Psoas muscle (tissue), 8 donors: ENCODE measurements at places on chromosomes 2 and 18.

GRCh38 chr2:41853427-41854191, 194.2 kb upstream of the PKDCC start:
- no peak for DNase-seq

DNA sequence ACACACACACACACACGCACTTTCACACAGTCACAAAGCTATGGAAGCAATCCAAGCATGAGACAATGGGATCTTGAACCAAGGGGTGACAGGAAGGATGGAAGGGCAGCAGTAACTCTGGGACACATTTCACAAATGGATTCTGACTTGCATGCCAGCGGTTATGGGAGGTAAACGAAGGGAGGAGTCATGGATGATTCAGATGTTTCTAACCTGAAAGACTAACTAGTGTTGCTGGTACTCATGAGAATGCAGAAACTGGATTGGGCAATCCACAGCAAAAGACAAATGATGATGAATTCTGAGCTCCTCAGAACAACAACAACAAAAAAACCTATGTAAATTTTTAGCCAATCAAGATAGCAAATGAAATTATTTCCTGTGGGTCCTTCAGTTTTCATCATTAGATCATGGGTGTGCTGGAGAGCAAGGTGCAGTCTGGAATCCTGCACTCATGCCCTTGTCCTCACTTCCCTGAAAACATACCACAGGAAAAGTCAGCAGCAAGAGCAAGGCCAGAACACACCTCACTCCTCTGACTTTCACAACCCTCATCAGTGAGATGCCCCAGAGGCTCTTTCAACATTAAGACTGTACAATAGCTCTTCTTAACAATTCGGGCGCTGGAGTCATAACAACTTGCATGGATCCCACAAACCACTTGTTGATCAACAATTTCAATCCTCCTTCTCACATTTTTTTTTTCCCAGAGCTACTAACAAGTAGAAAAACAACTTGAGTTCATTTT, 32.6 kb downstream of the ABCA12 start:
- DNase-seq, result no peak

DNA sequence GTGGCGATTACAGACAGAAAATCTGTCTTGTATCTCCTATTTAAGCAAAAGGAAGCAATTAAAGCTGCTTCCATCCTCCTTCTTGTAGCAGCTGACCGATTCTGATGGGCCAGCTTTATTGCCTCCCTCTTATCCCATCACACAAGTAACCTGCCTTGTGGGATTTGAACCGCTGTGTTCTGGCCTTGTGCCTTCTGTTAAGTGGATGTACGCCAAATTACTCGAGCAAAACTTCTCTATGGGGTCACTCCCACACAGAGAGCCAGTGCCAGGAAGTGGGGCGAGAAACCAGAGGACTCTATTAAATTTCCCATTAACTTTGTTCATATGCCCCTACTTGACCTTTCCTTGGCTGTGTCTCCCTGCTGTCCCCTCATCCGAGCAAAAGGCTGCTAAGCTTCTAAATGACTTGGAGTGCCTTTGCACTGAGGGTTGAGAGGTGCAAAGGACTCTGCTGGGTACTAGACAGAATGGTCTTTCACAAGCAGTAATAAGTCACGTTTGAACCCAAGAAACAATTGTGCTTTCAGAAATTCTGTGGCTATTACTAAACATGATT, 672.5 kb downstream of the MBD2 start:
- no peak for DNase-seq

- DNase-seq, result no peak
Observed at GRCh38 chr2:34578641-34579040, 979.5 kb upstream of the FAM98A start.

DNA sequence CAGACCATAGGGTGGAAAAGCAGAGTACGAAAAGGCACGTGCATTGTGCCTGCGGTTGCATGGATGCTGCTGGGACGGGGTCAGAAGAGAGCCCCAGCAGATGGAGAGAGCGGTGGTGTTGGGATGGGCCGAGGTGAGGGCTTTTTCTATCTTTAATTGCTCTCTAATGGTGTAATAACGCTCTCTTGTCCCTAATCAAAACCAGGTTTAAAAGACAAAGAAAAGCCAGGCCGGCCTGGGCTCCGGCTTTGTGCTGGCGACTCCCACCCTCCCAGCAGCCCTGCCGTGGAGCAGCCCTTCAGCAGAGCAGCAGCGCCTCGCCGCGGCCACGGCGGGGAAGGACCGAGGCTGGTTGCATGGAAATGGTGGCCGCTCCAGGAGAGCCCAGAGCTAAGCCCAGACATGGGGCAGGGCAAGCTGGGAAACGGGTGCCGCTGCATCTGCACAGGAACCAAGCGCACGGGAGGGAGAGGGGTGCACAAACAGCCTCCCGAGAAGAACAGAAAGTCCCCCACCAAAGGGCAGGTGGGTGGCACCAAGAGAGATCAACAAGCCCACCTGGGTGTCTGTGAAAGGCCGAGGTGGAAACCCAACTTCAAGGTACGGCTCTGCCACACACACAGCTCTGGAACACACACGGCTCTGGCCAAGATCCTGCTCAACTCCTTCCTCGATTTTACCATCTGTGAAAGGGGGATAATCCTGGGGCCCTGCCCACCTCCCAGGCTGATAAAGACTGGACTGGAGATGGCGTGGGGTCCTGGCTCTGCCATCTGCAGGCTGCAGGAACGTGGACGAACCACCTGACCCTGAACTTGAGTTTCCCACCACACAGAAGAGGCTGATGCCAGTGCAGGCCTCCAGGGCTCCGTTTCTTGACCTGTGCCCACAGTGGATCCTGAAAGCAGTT, 15.0 kb downstream of the HS1BP3 start:
- DNase-seq, result peak; percentile 87

DNA sequence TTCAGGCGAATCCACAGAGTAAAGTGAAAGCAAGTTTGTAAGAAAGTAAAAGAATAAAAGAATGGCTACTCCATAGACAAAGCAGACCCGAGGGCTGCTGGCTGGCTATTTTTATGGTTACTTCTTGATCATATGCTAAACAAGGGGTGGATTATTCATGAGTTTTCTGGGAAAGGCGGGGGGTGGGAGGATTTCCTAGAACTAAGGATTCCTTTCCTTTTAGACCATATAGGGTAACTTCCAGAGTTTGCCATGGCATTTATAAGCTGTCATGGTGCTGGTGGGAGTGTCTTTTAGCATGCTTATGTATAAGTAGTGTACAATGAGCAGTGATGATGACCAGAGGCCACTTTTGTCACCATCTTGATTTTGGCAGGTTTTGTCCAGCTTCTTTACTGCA, 59.8 kb downstream of the SLC4A3 start:
- no peak for DNase-seq

GRCh38 chr2:224405841-224406370, 4.0 kb upstream of the FAM124B start:
- DNase-seq, result no peak

- DNase-seq, result peak; percentile 82
Observed at GRCh38 chr2:70123051-70123828, 36.0 kb downstream of the PCBP1 start.

- DNase-seq, result no peak
Observed at GRCh38 chr2:69582582-69583176, 60.9 kb downstream of the AAK1 start.

DNA sequence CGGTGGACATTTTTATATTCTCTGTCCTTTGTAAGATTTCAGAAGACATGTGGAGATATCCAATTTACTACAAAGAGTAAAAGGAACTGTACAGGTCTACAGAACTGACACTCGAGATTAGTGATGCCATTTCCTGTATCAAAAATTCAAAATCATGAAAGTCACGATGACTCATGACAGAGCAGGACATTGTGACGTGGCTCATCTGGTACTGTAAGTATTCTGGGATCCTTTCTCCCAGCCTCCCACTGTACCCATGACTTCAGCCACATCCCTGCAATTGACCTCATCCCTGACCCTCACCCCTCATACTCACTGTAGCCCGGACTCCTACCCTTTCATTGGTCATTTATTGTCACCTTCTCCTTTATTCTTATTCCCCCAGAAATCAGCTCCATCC, 736.5 kb downstream of the EPHA4 start:
- DNase-seq, result no peak

DNA sequence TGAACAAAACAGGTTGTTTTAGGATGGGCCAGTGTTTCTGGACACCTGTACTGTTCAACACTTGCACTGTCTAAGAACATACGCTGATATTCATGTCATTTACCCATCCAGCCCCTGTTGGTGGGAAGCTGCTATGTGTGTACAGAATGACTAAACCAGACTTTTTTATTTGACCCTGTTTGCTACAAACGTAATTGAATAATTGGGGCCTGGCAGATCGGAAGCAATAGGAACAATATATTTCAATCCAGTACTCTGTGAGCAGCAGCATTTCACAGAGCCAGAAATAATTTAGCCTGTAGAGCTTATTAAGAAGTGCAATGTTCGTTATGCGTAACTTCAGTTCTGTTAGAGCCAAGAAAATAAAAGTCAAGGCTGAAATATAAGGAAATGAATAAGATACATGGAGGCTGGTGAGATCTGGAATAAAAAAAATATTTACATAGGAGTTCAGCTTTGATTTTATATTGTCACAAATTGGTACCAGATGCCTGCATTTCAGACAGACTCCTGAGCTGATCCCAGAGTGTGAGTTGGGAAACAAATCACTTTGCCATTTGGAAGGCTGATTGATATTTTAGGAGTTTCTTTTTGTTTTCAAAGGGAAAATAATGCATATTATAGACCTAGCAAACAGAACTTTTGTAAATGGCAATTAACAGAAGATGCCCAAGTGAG, 19.7 kb downstream of the CABLES1 start:
- no peak for DNase-seq

DNA sequence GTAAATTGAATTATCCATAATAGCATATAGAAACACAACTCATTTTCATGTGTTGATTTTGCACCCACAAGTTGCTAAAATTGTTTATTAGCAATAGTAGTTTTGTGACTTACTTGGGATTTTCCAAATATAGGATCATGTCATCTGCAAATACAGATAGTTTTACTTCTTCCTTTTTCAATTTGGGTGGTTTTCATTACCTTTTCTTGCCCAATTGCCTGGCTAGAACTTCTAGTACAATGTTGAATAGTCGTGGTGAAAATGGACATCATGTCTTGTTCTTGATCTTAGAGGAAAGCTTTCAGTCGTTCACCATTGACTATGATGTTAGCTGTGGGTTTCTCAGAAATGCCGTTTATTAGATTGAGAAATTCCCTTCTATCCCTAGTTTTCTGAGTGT, 60.2 kb upstream of the TCF7L1 start:
- DNase-seq, result no peak

GRCh38 chr2:132383956-132384355, 32.6 kb upstream of the GPR39 start:
- DNase-seq, result no peak

- DNase-seq, result peak; percentile 23
Observed at GRCh38 chr2:10080536-10081304, 509 bp upstream of the CYS1 start.

- DNase-seq, result no peak
Observed at GRCh38 chr2:174112073-174112472, 136.3 kb downstream of the OLA1 start.

GRCh38 chr18:54479365-54479764, 111.7 kb upstream of the DYNAP start:
- DNase-seq, result no peak

DNA sequence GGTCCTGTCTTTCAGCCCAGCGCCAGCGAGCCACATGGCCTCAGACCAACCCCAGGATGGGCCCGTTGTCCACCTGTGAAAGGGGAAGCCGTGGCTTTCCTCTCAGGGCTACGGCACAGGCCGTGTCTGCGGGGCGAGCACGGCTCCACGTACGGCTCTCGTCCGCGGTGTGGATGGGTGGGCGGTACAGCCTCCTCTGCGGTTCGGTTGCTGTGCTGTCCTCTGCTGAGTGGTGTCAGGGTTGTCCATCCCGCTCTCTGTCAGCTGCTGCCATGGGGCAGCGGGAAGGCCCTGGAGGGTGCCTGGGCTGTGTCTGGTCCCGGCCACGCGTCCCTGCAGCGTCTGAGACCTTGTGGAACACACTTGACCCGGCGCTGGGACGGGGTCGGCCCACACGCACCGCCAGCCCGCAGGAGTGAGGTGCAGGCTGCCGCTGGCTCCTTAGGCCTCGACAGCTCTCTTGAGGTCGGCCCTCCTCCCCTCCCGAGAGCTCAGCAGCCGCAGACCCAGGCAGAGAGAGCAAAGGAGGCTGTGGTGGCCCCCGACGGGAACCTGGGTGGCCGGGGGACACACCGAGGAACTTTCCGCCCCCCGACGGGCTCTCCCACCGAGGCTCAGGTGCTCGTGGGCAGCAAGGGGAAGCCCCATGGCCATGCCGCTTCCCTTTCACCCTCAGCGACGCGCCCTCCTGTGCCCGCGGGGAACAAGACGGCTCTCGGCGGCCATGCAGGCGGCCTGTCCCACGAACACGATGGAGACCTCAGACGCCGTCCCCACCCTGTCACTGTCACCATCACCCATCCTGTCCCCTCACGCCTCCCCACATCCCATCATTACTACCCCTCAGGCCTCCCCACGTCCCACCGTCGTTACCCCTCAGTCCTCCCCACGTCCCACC, 128.7 kb downstream of the NFATC1 start:
- DNase-seq, result no peak

GRCh38 chr18:72342933-72343332, 201.2 kb downstream of the CBLN2 start:
- DNase-seq, result no peak

DNA sequence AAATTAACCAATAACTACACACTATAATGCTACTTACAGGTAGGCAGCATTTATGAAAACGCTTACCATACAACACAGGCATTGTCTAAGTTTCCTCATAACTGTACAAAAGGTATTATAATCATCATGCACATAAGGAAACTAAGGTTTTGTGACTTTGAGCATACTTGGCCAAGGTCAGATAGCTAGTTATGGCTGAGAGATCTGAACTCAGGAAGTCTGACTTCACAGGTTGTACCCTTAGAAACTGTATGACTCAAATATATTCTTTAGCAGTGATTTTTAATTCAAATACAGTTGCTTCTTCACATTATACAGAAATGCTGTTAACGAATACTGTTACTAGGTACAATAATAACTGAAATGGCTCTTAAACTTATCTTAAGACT, 89.3 kb downstream of the TRIP12 start:
- no peak for DNase-seq

- no peak for DNase-seq
Observed at GRCh38 chr18:4040391-4041092, 414.6 kb downstream of the DLGAP1 start.

- DNase-seq, result no peak
Observed at GRCh38 chr2:185859506-185859905, 120.9 kb downstream of the FSIP2 start.

DNA sequence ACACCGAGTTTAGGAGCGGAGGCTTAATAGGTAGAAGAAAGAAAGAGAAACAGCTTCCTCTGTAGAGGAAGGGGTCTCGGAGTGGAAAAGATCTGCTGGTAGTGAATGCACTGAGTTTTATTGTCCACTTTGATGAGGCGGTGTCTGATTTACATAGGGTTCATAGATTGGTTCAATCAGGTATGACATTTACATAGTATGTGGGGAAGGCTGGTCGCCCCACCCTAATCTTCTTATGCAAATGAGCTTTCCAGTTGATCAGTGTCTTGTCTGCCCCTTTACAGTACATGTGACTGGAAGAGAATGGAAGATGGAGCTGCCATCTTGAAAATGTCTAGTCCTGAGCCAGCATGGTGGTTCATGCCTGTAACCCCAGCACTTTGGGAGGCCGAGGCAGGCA, 19.9 kb upstream of the CNOT11 start:
- DNase-seq, result no peak
